ENCODE measurements at places on chromosomes 1 and 21.

GRCh38 chr1:26932531-26932930, 11.0 kb downstream of the NUDC start:
- no peak for DNase-seq

DNA sequence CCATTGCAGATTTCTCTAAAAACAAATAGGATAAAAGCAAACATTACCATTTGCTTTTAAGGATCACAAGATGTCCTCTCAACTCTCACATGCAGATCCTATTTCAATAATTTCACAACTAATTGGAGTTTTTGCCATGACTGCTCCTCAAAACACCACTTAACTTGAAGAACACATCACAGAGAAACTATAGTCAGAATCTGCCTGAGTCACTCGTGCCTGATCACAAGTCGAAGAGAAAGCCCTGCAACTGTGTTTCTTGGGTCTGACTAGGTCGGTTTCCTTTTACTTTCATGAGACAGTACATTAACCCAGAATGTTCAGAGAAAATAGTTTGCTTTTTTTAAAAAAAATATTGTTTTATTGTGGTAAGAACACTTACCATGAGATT, 46.3 kb upstream of the SMYD2 start:
- DNase-seq, result no peak

DNA sequence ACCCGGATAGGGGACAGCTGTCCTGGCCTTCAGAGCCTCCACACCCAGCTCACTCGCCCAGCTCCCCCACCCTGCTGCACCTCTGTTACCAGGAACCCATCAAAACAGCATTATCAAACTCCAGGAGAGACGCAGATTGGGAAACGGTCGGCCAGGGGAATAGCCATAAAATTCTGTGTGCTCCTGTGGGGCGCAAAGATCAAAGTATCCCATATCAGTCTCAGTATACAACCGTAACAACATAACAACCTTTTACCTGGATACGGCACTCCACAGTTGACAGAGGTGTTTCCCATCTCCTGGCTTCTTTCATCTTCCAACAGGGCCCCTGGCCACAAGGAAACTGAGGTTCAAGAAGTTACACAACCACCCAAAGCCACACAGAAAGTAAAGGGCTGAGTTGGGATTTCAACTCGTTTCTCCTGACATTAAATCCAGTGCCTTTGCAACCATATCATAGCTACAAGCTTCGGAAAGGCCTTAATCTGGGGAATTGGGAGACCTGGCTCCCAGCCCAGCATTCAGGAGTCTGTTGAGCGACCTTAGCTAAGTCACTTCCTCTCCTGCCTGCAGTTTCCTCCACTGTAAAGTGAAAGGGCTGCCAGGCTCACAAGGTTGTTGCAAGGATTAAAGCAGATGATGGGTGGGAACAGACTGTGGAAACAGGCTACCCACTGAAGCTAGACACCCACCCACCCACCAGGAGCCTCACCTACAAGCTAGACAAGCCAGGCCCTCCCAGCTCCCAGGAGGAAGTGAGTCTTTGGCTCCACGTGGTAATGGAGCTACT, 8.1 kb upstream of the EPHB2 start:
- no peak for DNase-seq

DNA sequence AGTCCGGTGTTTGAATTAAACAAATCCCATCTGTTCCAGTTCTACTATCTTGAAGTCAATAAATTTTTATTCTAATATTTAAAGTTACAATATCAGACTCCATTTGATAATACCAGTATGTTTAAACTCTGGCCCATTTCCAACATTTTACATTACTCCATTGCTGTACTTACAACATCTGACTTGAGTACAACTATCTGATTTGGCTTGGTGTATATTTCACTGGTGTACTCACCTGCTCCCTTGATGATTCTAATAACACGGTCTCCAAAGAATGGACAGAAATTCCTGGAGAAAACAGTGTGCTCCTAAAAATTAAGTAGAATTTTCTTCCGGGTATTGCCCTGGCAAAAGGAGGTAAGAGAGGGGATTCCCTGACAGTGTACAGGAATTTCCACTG, 680.5 kb upstream of the ADAMTS5 start:
- DNase-seq, result no peak

DNA sequence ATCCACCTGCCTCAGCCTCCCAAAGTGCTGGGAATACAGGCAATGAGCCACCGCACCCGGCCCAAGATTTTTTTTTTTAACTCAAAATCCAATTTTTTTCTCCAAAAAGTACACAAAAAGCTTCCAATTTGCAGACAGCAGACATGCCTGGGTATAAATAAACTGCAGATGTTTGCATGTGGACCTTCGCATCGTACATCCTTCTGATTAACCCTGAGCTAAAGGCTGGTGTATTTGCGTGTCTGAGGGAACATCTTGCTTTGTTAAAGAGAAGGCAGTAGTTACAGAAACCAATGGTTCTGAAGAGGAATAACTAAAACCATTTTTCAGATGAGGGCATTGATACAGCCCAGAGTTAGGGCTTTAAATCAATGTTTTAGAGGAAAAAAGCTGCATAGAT, 12.7 kb downstream of the BCAR3 start:
- no peak for DNase-seq

DNA sequence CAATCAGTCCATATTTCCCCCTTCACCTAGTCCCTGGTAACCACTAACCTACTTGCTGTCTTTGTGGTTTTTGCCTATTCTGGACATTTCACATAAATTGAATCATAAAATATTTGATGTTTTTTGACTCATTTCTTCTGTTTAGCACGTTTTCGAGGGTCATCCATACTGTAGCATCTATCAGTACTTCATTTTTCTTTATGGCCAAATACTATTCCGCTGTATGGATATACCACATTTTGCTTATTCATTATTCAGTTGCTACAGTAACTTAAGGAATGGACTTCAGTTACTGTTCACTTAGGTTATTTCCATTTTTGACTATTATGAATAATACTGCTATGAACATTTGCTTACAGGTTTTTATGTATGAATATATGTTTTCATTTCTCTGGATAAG, 12.3 kb downstream of the PBX1 start:
- no peak for DNase-seq

DNA sequence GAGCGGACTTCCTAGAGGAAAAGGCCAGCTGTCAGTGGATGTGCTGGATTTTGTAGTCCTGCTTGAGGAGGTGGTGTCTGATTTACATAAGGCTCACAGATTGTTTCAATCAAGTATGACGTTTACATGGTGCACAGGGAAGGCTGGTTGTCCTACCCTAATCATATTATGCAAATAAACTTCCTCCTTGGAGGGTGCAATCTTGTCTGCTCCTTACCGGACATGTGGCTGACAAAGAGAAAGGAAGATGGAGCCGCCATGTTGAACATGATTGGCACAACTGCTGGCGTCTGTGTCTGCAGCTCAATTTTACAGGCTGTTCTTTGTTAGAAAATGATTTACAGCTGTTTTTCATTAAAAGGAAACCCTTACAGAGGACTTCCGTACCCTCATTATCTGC, 1656.1 kb downstream of the KCNT2 start:
- DNase-seq, result no peak

DNA sequence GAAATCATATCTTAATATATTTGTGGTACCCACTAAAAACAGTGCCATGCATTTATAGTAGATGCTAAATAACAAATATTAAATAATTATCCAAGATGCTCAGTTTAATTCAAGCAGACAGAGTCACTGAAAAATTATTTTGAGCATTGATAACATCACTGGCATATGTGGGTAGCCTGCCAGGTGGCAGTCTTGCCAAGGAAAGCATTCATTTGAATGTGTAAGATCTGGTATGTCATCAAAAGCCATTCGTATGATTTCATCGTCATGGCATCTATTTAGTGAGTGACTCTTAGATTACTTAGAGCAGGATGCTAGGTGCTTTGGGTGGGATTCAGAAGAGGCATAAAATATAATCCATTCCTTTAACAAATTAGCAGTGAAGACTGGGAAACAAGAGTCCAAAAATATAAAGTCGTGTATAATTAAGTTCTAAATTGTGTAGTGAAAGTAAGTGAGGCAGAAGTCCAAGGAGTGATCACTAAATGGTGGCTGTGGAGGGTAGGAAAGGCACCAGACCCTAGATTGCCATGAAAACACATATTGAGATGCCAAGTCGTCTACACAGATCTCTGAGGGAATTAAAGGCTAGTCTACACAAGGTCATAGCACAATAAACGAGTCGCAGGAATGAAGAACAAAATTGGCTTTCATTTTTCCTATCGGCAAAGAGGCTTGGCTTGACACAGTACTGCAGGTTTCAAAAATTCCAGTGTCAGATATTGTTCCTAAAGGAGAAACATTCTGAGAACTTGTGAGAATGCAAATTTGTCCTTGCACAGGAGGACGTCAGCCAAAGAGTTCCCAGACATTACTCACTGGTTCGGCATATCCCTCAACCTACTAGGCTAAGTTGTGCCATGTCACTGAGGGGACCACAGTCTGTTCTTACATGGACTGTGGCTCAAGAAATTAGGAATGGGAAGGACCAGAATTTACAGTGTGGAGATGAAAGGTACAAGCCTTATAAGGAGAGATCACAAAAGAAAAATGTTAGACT, 130.8 kb downstream of the LYPLAL1 start:
- no peak for DNase-seq

GRCh38 chr1:218558271-218558810, 213.2 kb downstream of the TGFB2 start:
- DNase-seq, result no peak

- DNase-seq, result no peak
These were observed 187.3 kb downstream of the AK5 start for GRCh38 chr1:77468949-77469710.

All from ovary (tissue), 10 donors.